ENCODE measurements at places on chromosomes 3 and 15. TPM values are rescaled to one million over a fixed set of nuclear protein-coding genes. Genes with fewer than 3 reads are reported as not detected.

ADCY5 gene
- 0.46 TPM for polyA plus RNA-seq

CLDN16 gene
- polyA plus RNA-seq = 0.21 TPM

GREM1 gene
- 3.4 TPM for polyA plus RNA-seq

SPINT1 gene
- polyA plus RNA-seq = 0.80 TPM

GRK7 gene
- not detected for polyA plus RNA-seq

Measured in A549 (cell line).